ENCODE measurements at places on chromosomes 11 and 22.

DNA sequence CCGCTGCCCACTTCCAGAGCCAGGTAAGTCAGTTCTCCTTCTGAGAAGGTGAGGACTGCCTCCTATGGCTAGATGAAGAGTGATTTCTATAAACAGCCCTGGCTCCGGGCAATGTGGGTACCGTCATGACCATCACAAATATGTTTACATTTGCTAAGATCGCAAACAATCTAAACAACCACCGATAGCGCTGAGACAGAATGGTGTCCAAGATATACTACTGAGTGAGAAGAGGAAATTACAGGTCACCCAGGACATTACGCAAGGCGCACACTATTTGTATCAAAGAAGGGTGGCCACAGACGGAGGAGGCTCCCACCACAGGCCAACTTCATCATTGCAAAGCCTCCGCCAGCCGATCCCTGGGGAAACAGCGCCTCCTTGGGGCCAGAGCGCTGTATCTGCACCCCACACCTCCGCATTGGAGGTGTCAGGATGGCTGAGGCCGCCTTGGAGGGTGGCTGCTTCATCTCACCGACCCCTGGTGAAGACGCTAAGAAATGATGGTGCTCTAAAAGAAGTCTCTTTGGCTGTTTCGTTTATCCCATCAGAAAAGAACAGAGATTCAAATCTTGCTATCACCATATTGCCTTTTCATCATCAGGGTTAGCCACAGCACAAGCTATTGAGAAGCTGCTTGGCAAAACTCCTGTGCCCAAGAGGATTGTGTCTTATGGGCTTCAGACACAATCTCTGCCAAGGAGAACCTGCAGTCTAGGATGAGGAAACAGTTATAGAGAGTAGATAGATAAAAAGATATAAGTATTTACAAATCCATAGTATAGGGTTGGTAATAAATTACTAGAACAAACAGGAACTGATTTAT lies 12.3 kb upstream of the ASRGL1 start:
- H3K27ac ChIP-seq, result no peak overlapping the region
- H3K4me3 ChIP-seq, result no peak overlapping the region
- H3K36me3 ChIP-seq, result no peaks in the 10 kb centered on the region
- peaks cover 2% of the 10 kb centered on the region for H3K27me3 ChIP-seq
- DNase-seq, result peak; percentile 41
- peaks cover 4% of the 10 kb centered on the region for H3K4me1 ChIP-seq

DNA sequence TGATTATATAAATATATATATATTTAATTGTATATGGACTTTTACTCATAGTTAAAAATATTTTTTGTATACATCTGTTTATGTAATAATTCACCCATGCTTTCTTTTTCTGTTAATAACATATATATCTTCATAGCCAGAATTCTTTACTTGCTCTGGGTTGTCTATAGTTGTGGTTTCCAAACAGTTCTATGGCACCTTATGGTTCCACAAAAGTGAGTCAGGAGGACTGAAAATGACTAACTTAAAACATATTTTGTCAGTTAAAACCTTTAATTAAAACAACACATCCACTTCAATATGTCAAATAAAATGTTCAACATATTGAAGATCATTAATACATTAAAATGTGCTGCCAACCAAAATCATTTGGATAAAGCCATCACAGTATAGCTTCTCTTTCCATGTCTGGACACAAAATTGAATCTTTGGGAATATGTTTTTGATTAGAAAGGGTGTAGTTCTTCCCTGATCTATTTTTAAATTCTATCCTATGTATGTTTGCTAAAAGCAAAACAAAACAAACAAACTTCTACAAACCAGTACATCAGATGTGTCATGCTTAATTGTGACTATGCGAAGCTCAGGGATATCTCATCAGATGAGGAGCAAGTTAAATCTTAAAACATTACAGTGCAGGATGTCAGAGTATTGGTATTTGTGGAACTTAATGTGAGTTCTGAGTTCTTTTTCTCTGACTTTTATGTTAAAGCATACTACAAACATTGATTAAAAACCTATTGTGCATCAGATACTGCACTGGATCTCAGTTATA lies 1488.4 kb upstream of the TENM4 start:
- no peaks in the 10 kb centered on the region for H3K27me3 ChIP-seq
- no peak overlapping the region for H3K4me3 ChIP-seq
- H3K4me1 ChIP-seq, result no peaks in the 10 kb centered on the region
- no peaks in the 10 kb centered on the region for H3K36me3 ChIP-seq
- DNase-seq, result no peak
- no peak overlapping the region for H3K27ac ChIP-seq

DNA sequence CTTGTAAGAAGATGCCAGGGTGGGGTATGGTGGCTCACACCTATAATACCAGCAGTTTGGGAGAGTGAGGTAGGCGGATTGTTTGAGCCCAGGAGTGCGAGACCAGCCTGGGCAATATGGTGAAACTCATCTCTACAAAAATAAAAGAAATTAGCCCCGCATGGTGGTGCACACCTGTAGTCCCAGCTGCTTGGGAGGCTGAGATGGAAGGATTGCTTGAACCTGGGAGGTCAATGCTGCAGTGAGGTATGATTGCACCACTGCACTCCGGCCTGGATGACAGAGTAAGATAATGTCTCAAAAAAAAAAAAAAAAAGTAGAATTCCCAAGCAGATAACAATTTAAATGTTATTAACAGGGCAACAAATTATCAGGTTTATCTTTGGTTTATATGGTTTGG lies 20.2 kb downstream of the ACER3 start:
- peaks cover 4% of the 10 kb centered on the region for H3K4me1 ChIP-seq
- no peak for DNase-seq
- no peaks in the 10 kb centered on the region for H3K36me3 ChIP-seq
- no peaks in the 10 kb centered on the region for H3K27me3 ChIP-seq

DNA sequence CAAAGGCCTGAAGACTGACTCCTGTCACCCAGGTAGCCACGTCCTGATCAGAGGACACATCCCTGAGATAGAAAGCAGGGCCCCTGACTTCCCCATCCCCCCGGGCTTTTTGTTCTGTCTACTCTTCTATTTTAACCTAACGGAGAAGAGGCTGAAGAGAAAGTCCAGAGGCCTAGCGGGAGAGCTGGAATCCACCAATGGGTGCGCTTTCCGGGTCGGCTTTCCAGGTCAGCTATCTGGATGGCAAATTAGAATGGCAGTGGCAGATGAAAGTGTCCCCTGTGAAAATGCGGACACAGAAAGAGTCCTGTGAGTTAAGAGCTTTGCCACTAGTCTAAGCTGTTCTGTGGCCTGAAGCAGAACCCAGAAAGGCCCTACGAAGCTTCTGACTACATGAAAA lies 13.1 kb upstream of the SERPING1 start:
- DNase-seq, result no peak
- no peaks in the 10 kb centered on the region for H3K27me3 ChIP-seq
- H3K4me1 ChIP-seq, result no peaks in the 10 kb centered on the region
- H3K27ac ChIP-seq, result no peak overlapping the region

DNA sequence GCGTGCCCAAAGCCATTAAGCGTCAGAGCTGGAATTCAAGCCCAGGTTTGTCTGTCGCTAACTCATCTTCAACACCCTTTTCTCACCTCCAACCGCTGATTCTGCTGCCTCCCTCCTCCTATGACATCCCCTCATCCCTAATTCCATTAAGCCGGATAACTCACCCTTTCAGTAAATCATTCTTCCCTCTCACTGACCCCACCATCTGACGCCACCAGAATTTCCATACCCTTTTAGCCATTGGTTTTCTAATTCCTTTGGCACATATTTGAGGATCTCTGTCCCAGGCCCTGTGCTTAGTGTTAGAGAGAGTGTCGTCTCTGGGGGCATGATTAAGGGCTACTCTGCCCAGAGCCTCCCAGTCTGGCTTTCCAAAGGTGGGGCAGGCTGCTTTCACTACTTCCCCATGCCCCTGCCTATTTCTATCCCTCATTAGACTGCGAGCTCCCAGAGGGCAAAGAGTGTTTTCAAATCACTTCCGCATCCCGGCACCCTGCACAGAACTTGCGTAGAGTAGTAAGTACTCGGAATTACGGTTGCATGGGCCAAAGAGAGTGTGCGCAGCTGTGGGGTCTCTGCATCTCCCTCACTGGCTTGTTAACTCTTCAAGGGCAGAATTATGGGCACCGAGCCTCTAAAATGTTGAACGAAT lies 3.9 kb downstream of the KLHL35 start:
- H3K27me3 ChIP-seq, result peaks cover 38% of the 10 kb centered on the region
- no peak for DNase-seq
- H3K4me1 ChIP-seq, result peaks cover 30% of the 10 kb centered on the region
- H3K27ac ChIP-seq, result no peak overlapping the region
- H3K4me3 ChIP-seq, result no peak overlapping the region
- H3K36me3 ChIP-seq, result no peaks in the 10 kb centered on the region

GRCh38 chr22:48898524-48899250 lies 929.0 kb downstream of the BRD1 start:
- no peaks in the 10 kb centered on the region for H3K27me3 ChIP-seq
- H3K4me1 ChIP-seq, result no peaks in the 10 kb centered on the region
- H3K36me3 ChIP-seq, result no peaks in the 10 kb centered on the region

DNA sequence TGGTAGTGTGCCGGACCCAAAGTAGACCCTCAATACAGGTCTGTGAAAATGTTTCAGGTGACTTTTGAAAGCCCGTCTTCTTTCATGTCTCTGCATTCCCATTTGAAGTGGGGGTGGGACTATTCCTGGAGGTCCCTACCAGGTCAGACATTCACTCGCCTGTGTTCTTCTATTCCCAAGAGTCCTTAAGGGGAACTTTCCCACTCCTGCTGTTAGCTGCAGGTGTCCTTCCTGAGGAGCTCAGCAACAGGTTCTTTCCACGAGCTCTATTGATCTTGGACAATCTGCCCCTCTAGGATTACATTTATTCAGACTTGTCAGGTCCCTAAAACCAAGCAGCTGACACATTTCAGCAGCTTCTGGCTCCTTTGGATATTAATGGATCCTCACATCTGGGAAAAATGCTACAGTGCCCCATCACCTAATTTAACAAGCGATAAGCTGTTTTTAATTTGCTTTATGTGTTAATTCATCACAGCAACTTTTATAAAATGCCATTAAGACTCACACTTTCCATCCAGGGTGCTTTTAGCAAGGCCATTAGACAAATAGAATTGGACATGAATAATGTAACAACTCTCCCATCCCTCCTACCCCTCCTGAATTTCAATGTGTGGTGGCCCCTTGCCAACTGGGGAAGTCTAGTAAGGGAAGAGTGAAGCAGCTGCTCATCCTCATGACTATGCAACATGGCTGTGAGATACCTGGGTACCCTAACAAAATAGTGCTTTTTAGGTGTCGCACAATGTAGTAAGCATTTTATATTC lies 259.5 kb upstream of the CCDC90B start:
- no peak overlapping the region for H3K4me3 ChIP-seq
- no peaks in the 10 kb centered on the region for H3K4me1 ChIP-seq
- H3K27me3 ChIP-seq, result no peaks in the 10 kb centered on the region

DNA sequence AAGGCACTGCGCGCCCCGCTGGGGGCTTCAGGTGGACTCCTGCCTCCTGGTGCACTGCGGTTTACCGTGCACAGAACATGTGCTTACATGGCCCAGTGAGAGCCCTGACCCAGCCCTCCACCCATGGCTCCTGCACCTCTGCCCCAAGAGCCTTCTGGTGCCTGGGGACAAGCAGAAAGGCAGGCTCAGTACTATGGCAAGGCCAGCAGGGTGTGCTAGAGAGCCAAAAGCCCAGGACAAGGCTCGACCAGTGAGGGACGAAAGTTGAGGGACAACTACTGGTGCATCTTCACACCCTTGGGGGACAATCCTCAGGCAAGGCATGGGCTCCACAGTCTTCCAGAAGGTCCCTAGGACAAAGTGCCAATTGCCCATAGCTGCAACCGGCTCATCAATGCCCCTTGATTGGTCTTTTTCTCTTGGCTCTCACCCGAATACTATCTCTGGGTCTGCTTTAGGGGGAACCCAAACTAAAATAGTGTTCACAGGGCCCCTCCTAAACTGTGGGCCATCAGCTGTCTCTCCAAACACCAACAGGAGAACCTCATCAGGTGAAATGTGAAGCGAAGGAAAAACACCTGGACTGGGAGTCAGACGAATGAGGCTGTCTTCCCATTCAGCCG lies 13.5 kb downstream of the PGA5 start:
- no peaks in the 10 kb centered on the region for H3K27me3 ChIP-seq
- DNase-seq, result peak; percentile 36
- H3K4me3 ChIP-seq, result no peak overlapping the region
- H3K4me1 ChIP-seq, result peaks cover 3% of the 10 kb centered on the region
